Fibroblast of skin of right biceps (primary cell): ENCODE measurements at places on chromosomes 11 and 22.

- no peak for DNase-seq
These were observed 95.7 kb downstream of the NAV2 start for GRCh38 chr11:19808076-19808911.

DNA sequence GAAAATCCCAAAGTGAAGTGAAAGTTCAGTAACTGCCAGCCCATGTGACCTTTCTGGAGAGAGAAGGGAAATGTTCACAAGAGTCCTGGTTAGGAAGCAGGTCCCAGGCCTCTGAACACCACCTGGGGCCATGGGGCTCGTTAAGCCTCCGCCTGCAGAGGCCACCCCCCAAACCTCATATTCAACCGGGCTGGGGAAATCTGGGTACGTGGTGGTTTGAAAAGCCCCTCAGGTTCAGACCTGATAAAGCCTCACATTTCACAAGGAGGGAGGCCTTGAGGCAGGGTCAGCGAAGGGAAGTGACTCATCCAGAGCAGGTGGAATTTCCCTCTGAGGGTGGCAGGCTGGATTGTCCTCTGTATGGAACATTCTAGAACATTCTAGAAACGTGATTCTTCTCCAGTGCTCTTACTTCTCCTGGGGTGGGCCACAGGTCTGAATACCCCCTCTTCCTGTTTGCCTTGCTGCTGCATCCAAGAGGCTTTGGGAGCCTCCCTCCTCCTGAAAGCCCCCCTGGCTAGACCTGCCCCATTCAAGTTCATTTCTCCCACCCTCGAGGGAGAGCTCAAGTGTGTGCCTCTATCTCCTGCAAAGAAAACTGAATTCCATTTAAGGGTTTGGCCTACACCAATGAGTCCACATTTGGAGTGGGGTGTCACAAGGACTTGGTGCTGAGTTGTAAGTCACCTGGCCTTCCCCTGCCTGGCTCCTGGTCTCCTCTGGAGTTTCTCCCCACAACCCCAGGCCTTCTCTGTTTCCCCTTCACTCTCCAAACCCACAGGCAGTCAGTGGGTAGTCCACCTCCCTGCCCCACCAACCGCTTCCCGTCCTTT, 6.3 kb downstream of the FXYD2 start:
- peak; percentile 28 for DNase-seq

- DNase-seq = no peak
These were observed 241.8 kb upstream of the ARHGAP42 start for GRCh38 chr11:100445231-100445735.

- no peak for DNase-seq
These were observed 19.3 kb downstream of the HPS4 start for GRCh38 chr22:26464312-26464711.

DNA sequence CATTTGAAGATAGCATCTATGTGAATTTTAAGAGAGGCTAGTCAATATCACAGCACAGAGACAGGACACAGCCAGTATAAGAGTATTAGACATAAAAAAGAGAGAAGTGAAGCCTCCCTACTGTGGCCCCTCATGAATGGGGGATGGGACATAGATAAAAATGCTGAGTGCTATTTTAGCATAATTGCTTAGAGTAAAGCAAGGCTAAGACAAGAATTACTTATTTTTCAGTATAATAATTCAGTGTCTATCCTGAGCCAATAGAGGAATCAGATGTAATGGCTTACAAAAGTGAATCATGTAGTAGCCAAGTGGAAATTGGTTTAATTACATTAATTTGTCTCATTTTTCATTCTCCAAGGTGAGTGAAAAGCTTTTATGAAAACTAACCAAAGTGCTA, 419.5 kb downstream of the NELL1 start:
- no peak for DNase-seq

DNA sequence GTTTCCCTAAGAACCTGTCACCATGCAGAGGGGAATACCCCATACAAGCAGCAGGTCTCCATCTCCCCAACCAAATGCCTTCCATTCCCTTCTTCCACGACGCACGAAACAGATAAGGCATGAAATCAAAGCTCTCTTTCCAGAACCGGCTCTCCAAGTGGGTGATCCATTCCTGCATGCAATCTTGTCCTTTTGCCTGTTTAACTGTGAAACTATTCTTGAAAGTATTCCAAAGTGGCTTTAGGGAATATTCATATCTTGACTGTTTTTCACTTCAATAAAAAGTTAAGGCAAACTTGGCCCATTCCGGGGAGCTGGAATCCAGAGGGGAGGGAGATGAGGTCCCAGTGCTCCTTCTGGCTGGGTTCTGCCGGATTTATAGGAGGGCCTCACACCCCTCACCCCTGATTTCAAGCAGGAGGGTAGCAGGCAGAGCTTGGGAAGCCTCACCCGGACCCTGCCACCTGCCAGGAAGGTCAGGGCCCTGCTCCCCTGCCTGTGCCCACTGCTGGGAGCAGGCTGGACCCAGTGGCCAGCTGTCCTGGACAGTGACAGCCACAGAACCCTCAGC, 60.9 kb downstream of the SCGB1A1 start:
- DNase-seq = peak; percentile 39

GRCh38 chr22:30370641-30371230, 13.9 kb downstream of the CCDC157 start:
- DNase-seq = no peak

DNA sequence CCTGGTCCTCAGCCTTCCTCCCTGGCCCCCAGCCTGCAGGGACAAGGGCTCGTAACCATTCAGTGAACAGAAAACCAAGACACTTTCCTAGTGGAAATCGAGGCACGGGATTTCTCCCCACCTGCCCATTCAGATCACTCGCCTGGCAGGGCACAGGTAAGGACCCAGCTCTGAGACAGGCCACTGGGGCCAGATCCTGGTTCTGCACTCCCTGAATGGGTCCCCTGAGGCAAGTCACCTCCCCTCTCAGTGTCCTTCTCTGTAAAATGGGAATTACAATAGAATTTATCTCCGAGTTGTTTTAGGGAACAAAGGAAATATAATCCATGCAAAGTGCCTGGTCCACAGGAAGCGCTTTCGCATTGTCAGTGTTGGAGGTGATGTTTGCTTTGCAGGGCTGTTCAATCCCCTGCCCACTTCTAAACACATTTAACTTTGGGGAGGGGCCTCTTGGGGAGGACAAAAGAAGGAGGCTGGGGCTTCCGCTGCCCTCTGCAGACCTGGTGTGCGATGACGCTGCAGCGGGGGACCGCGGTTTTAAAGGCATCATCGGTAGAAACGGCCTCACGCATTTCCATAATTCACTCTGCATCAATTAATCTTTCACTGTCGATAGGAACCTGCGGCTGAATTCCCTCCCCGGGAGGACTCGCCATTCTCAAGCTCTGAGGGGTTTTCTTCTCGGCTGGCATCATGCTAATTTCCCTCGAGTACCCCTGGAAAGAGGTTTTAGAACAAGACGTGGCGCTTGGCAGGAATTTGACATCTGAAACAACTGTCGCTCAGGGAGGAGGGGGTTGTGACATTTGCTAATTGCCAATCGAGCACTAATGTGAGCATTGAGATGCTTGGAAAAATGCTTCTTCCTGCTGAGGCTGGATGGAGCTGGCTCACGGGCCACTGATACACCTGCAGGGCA, 70.4 kb upstream of the FGF3 start:
- no peak for DNase-seq

DNA sequence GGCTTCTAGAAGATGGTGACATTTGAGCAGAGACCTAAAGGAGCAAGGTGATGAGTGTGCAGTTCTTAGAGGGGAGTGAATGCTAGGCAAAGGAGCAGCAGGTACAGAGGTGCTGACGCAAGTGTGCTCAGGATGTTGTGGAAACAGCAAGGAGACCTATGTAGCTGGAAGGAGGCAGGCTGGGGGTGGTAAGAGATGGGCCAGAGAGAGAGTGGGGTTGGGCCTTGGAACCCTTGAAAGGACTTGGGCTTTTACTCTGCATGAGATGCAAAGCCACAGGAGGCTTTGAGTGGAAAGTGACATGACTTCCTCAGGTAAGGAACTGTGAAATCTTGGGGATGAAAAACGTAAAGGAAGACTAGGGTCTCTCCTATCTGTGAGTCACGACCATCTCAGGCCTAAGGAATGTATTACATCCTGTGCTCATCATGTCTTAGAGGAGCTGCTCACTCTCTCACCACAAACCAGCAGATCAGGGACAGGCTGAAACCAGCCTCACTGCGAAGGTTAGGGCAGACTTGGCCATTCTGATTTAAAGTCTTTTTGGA, 65.4 kb downstream of the MICAL2 start:
- DNase-seq = peak; percentile 97

GRCh38 chr11:5240056-5240455, 5.8 kb upstream of the HBD start:
- no peak for DNase-seq

DNA sequence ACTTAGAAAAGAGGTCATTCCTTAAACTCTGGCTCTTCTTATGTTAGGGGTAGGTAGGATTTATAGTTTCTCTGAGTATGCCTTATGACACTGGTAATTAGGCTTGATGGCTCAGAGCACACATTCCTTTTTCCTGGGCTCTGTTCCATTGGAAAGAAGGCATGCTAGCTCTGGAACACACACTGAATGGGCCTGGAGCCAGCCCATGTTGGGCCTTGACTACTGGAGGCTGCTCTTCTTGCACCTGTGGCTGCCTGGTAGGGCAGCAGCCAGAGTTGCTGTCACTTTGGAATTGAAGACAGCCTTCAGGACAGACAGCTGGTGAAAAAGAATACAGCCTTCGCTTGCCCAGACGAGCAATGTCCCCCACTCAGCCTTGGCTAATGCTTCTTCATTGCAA, 18.2 kb downstream of the MCAM start:
- DNase-seq = no peak

- DNase-seq = peak; percentile 61
These were observed at the start of gene PKNOX2 for GRCh38 chr11:125164422-125165110. Gene PKNOX2 (plus strand): TSS chr11:125164751. CDS start chr11:125351306, 186,555 bp downstream.

DNA sequence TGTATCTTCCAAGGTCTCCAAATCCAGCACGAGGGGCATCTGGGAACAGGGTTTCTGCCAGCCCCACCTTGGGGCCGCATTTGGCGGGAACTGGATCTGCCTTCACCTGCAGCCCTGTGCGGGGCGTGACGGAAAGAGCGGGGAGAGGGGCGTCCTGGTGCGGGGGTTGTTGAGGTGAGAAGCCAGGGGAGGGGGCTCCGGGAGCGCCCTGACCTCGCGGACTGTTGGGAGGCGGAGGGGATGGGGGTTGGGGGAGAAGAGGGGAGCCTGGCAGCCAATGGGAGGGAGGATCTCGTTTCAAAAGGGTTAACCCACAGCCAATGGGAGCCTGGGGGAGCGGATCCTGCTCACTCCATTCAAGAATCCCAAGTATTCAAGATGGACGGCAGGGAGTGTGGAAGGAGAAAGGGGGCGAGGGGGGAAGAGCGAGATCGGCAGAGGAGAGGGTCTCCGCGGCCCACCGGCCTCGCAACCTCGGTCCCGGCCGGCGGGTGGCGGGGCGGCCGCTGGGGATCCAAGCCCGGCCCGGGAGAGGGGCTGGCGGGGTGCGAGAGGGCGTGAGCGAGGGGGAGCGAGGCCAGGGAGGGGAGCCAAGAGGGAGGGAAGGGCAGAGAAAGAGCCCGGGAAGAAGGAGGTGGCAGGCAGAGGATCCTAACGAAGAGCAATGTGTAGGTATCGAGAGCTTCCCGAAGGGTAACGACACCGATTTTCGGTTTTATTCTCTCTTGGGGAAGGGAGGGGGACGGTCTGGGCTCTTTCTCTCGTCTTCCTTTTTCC, 11.5 kb downstream of the YPEL4 start:
- peak; percentile 94 for DNase-seq

DNA sequence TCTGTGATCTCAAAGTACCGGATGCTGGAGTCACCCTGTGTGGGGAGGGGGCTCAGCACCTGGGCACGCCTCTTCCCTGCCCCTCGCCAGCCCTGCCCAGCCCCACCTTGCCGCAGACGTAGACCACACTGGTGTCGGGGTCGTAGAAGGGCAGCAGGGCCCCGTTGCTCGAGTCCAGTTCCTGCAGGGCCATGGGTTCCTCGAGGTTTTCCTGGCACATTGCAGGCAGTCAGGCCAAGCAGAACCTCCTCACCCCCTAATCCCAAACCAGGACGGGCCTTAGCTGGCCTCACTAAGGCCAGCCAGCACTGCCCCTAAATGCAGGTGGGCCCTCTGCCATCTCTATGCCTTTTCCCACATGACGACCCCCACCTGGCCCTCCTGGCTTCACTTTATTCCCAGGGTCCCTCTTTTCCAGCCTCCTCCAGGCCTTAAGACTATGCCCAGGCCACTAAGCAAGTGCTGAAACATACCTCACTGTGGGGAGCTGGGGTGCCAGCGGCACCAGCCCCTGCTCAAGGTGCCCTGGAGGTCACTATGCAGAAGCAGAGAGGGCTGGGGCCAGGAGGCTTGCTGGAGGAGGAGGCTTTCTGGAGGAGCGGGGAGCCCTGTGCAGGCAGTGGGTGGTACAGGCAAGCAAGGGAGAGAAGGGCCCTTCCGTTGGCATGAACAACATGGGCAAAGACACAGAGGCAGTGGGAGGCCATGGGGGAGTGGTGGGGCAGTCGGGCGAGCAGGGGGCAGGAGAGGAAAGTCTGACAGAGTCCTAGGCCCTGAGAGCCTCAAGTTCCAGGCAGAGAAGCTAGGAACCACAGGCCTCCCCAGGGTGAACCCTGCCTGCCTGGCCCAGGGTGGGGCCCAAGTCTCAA, 2.8 kb downstream of the CORO1B start:
- no peak for DNase-seq

- no peak for DNase-seq
These were observed 17.8 kb upstream of the PATZ1 start for GRCh38 chr22:31363885-31364465.

- no peak for DNase-seq
These were observed 9.5 kb upstream of the SERPIND1 start for GRCh38 chr22:20764471-20764720.

DNA sequence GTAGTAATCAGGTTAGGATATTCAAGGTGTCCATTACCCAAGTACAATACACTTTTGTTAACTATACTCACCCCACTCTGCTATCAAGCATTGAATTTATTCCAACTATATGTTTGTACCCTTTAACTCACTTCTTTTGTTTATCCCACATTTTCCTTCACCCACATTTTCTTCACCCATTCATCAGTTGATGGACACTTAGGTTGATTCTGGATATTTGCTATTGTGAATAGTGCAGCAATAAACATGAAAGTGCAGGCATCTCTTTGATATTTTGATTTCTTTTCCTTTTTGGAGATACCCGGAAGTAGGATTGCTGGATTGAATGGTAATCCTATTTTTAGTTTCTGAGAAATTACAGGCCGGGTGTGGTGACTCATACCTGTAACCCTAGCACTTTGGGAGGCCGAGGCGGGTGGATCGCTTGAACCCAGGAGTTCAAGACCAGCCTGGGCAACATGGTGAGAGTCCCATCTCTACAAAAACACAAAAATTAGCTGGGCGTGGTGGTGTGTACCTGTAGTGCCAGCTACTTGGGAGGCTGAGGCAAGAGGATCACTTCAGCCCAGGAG, 6.5 kb downstream of the TMEM25 start:
- no peak for DNase-seq

GRCh38 chr11:122714484-122714883, 59.0 kb downstream of the UBASH3B start:
- no peak for DNase-seq

DNA sequence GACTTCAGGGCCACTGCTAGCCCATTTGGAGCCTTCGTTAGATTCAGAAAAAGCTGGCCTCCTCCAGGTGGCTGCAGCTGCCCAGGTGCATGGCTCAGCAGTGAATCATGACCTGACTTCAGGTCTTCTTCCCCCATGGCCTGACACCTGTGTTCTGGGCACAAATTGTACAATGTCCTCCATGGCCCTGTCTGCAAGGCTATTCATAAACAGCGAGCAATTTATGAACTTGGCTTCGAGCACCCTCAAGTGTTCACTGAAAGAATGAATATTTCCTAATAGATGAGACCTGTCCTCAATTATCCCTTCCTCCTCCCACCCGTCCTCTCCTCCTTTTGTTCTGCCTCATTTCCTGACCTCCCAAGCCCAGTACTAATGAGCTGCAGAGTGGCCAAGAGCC, 12.2 kb upstream of the VPS37C start:
- peak; percentile 15 for DNase-seq
